Smooth muscle cell of the pulmonary artery (primary cell): ENCODE measurements at places on chromosomes 16 and 17. TPM values are rescaled to one million over a fixed set of nuclear protein-coding genes. Genes with fewer than 3 reads are reported as not detected.

JUP gene
- 21.6 and 40.7 TPM in 2 replicates for total RNA-seq

KRTAP4-6 gene
- total RNA-seq: not detected in 2 replicates

AXIN2 gene
- total RNA-seq: 1.9 and 5.0 TPM in 2 replicates

GALK1 gene
- total RNA-seq: 34.0 and 49.6 TPM in 2 replicates

GALR2 gene
- total RNA-seq: not detected in 2 replicates

METTL2A gene
- 16.4 and 18.2 TPM in 2 replicates for total RNA-seq

ZNF597 gene
- total RNA-seq: 1.9 and 2.1 TPM in 2 replicates

CD300E gene
- total RNA-seq: not detected in 2 replicates
